Retina (tissue), 1 donor: ENCODE measurements at places on chromosomes 11 and 22.

DNA sequence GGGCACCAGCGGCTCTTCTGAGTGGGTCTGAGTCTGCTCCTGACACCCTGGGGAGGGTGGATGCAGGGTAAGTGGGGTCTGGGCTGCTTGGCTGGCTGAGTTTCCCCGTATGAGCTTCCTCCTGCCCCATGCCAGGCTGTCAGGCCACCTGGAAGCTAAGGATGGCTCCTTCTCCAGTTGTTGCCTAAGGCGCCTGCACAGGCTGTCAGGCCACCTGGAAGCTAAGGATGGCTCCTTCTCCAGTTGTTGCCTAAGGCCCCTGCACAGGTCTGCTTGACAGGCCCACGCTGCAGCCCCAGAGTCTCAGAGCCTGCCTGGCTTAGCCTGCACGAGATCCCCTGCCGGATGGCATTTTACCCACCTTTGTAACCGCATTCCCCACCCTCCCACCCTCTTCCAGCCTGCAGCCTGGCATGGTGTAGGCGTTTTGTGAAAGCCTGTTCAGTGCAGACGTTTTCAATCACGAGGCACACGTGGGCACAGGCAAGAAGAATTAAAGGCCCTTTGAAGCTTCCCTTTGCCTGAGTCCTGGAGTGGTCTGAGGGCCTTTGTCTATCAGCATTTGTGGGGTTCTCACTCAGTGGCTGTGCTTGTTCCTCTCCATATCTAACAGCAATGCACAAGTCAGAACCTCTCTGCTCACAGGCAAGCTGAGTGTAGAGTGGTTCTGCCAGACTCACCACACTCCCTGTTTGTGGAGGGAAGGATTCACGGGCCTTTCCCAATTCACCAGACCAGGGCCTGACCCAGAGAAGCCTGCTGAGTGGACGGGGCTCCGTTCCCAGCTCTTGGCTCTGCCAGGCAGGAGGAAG is 40.2 kb upstream of the B3GAT1 start:
- no peak for DNase-seq

DNA sequence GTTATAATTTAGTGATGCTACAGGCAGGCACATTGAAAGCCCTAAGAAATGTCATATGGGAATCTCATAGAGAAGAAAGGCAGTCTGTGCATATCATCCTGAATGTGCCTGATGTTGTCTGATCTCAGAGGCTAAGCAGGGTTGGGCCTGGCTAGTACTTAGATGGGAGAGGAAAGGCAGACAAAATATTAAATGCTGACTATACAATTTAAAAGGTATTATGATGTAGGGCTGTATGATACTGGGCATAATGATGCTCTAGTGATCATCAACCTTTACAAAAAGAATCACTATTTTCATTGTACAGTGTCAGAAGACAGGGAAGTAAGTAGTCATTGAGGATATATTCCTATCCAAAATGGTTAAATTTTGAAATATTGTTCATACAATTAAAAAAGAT is 119.8 kb downstream of the UVRAG start:
- no peak for DNase-seq

DNA sequence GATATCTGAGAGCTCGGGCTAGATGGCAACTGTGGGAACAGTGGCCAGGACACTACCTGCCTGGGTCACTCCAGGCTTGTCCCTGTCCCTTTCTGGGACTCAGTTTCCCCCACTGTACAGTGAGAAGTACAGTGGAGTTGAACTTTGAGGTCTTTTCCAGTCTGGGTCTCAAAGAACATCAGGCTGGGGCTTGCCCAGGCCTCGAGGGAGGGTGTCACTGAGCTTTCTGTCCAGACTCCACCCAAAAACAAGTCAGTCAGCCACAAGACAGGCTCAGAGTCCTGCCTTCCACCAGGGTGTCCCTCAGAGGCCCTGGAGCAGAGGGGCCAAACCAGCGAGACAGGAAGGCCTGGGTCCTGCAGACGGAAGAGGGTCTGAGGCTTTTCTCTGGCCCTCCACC is 2.0 kb upstream of the PLA2G3 start:
- no peak for DNase-seq

DNA sequence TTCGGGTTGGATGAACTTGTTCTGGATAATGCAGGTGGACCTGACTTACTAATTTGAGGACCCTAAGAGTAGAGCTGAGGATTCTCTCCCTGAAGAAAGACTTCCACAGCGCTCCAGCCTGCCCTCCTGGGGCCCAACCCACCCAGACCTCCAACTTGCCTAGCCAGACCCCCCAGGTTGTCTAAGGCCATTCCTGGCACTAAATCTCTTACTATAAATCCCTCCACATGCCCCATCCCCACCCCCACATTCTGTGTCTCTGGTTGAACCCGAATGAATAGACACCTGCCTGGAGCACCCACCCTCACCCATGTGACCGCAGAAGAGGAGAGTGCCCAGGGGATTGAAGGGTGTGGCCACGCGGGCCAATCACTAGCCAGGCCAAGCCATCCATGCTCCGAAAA is 1480.0 kb downstream of the TBC1D22A start:
- DNase-seq: no peak

DNA sequence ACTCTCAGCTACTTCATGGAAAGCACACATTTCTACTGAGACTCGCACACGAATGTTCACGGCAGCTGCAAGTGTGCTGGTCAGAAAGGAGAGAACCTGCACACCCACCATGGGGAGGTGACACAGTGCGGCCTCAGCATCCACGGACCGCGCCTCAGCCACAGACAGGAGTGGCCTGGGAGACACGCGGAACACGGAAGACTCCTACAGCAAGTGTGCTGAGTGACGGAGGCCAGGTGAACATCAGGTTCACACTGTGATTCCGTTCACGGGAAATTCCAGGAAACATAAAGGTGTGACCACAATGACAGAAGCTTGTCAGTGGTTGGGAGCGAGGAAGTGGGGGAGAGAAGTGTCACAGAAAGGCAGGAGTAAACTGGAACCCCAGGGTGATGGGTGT is 13.3 kb upstream of the MOB2 start:
- no peak for DNase-seq

DNA sequence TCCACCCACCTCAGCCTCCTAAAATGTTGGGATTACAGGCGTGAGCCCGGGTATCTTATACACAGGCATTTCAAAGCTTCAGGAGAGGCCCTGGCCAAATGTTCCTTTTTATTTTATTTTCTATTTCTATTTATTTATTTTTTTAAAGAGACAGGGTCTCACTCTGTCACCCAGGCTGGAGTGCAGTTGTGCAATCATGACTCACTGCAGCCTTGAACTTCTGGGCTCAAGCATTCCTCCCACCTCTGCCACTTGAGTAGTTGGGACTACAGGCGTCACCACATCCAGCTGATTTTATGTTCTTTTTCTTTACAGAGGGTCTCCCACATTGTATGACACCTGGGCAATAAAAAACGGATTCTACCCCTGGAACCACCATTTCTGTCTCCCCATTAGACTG is 71.2 kb downstream of the FBXO7 start:
- DNase-seq: no peak
